ENCODE measurements at places on chromosomes 12 and 14. TPM values are rescaled to one million over a fixed set of nuclear protein-coding genes. Genes with fewer than 3 reads are reported as not detected.

Gene KLHL42
- total RNA-seq, result 21.6 TPM

Gene SOAT2
- not detected for total RNA-seq

Gene TSPAN9
- total RNA-seq, result 29.1 TPM

Gene FGD4
- total RNA-seq, result 48.2 TPM

Gene KRT71
- not detected for total RNA-seq

Gene DICER1
- total RNA-seq, result 60.2 TPM

Gene AVPR1A
- 0.20 TPM for total RNA-seq

Gene PHC1
- total RNA-seq, result 934 TPM

Gene MYF6
- total RNA-seq, result not detected

Gene SLC25A21
- 6.9 TPM for total RNA-seq

Gene IGF1
- not detected for total RNA-seq

Gene RHNO1
- 55.8 TPM for total RNA-seq

Gene GDF11
- 18.2 TPM for total RNA-seq

Gene MUCL1
- not detected for total RNA-seq

Gene SNX6
- 71.1 TPM for total RNA-seq

Gene AKAP5
- 3.5 TPM for total RNA-seq

Gene GDF3
- 16.8 TPM for total RNA-seq

Gene CPNE6
- not detected for total RNA-seq

Gene GPRC5D
- total RNA-seq, result not detected

Gene ABHD12B
- total RNA-seq, result 102 TPM

Gene C12orf50
- not detected for total RNA-seq

Gene CLEC4C
- not detected for total RNA-seq

Gene IGFBP6
- 13.7 TPM for total RNA-seq

Gene ASIC1
- 2.4 TPM for total RNA-seq

Gene COX8C
- not detected for total RNA-seq

Gene TEX52
- not detected for total RNA-seq

Gene RHOJ
- not detected for total RNA-seq

All from H1 (cell line).